GM10248 (cell line): ENCODE measurements at places on chromosomes 4 and X.
A peak's percentile ranks its signal among the peaks of the same experiment; 100 is the strongest.

DNA sequence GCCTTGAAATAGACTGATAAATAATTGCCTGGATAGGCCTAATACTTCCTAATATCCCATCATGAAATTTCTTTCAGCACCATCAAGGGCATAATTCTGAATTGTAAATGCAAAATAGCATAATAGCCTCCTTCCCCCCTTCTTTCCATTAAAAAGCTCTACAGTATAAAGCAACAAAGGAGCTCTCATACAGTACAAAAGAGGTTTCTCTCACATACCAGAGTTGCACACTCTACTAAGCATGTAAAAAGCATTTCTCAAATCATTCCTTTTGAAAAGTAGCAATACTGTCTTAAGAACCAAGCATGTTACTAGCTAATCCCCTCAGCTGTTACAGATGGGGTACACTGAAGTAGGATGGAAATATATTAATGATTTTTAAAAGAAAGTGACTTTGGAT is 509.0 kb downstream of the KLHL13 start:
- DNase-seq: no peak

DNA sequence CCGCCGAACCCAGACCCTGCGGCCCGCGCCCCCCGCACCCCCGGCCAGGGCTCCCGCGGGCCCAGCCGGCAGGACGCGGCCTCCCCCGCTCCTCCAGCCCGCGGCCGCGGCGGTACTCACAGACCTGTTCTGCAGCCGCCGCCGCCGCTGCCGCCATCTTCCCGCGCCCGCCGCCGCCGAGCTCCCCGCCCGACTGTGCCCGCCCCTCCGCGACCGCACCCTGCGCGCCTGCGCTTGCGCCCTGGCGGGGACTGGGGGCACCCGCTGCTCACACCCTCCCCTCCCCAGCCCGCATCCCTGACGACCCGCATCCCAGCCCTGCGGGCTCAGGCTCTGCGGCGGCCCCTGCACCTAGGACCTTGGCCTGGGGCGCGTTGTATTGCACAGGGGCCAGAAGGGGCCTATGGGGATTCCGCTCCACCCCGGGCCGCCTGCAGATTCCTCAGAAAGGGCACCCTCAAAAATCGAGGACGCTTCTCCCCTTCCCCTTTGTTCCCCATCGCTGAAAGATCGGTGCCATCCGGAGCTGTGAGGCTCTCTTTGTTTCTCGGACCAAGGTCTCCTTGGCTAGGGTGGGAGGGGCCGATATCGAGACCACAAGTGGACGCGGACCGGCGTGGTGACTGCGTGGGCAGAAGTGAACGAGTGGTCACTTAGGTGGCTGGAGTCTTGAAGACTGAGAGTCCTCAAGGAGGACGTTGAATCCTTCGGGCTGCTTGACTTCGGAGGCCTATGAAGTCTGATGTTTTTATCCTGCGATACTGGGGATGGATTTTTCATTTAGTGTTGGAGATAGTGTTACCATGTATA is at the start of gene SGCB:
Gene SGCB (minus strand): TSS at position 197 of the 810 bp plus-strand sequence. CDS start 40 bp downstream, at position 157.
- peak; percentile 80 for DNase-seq

DNA sequence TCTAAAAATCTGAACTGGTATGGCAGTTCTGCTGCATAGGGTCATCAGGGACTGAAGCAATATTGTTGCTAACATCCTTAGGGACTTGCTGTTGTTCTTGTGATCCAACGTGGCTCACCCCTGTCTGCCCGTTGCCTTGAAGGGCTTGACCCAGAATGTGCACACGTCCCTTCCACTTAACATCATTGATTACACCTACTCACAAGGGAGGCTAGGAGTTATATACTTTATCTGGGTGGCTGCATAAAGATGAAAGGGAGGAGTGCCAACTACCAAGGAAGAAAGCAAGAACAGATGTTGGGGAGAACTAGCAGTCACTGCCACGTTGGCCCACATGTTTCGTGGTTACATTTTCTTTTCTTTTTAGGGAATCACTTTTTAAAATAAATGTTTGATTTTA is 34.0 kb downstream of the SLC9A6 start:
- no peak for DNase-seq

GRCh38 chrX:47278691-47279090 is 45.9 kb downstream of the USP11 start:
- DNase-seq: no peak

GRCh38 chr4:147370473-147370872 is 110.4 kb upstream of the EDNRA start:
- no peak for DNase-seq

GRCh38 chr4:121114756-121115155 is 42.4 kb upstream of the NDNF start:
- no peak for DNase-seq

GRCh38 chr4:8341691-8342090 is 72.1 kb downstream of the HTRA3 start:
- no peak for DNase-seq

DNA sequence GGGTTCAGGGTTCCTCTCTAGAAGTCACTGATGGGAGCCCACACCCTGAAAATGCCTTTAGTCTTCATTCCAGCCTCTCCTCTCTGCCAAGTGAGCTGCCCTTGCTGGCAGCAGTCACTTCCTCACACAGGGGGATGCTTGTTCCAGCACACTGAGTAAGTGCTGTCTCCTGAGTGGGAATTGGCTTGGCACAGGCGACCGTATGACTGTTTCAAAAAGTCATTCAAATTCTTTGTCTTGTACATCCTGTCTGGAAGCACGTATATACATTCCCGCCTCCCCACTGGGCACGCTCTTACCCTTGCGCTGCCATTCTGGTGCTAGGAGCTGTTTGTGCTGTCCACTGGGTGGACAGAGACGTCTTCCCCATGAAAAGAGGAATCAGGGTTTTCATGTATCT is 40.2 kb upstream of the CD99 start:
- no peak for DNase-seq

DNA sequence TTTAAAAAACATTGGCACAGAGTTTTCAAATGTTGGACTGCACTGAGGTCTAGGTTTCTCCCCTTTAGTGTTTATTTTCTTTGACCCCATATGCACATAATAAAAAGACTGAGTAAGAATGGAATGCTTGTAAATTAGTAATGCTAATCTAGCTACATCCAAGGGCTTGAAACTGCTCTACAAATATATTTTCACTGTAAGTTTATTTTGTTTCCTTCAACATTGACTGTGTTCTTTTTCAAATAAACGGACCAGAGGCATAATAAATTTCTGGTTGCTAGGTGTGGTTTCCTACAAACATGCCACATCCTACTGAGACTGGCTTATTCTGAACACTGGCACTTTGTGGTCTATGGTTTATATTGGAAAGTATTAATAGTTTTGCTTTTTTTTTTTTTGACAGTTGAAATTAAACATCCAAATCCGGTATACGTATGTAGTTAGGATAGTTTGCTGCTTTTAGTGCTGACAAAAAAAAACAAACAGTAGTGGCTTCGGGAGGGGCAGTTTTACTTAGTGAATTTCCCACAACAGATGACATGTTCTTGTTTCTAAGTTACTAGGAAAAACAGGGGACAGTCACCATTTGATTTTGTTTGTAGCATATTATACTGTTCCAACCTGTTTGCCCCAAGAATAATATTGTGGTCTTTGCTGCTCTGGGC is 13.2 kb downstream of the CA5B start:
- DNase-seq: no peak

DNA sequence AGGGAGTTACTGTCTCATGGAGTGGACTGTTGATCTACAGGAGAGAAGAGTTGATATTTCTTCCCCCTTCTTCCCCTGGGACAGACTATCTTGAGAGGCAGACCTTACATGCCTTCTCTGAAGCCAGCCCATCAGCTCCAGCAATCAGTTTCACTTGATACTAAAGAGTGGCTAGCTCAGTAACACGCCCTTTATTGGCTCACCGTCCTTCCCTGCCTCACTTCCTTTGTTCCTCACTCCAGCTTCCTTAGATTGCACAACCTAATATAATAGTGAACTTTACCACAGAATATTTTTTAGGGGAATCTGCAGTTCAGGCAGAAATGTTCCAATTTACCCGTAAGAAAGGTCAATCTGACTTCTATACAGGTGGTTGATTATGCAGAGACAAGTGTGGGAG is 128.1 kb upstream of the NDP start:
- no peak for DNase-seq

GRCh38 chrX:107537815-107538214 is 88.4 kb downstream of the FRMPD3 start:
- peak; percentile 12 for DNase-seq

GRCh38 chr4:139919004-139919403 is 235.0 kb downstream of the MAML3 start:
- no peak for DNase-seq

DNA sequence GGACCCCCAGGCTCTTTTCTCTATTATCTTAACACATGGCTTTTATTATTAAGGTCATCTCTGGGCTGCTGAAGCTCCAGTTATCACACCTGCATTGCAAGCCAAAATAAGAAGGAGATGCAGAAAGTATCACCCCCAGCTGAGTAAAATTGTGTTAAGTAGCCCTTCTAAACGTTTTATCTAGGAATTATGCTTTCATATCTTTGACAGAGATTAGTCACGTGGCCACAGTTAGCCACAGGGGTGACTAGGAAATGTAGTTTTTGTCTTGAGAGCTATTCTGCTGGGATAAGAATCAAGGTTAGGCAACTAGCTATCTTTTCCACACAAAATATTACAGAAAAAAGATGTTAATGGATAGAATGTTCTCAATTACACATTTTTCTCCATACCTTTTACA is 102.1 kb downstream of the ANXA3 start:
- no peak for DNase-seq

GRCh38 chr4:83153417-83153816 is 38.9 kb upstream of the PLAC8 start:
- no peak for DNase-seq

DNA sequence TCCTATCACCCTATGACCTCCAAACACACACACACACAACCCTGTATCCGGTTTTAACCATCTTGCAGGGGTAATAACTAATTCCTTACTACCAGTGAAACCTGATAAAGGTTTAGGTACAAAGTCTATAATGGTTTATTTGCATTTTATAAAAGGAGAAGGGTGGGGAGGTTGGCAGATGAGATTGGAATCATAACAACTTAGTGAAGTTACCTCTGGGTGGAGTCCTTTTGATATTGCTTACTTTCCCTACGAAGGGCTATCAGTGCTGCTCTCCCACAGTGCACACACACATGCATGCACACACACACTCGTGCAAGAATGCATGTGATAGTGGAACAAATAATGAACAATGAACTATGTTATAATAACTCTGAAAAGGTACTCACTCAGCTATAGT is 56.1 kb downstream of the CCSER1 start:
- no peak for DNase-seq

DNA sequence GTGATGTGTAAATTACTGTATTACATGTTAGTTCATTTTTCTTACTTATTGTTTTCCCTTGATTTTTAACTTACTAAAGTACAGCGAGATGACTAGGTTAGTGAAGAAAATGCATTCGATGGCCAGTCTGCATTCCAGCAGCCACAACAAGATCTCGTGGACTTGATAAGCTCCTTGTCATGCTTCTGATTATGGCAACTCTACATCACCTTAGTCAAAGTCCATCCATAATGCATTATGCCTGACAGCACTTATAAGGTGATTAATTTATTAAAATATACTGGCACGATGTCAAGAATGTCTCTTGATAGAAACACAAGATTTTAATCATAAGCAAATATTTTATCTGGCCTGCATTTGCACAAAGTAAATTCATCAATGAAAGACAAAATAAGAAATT is 109.9 kb upstream of the NAP1L5 start:
- no peak for DNase-seq

GRCh38 chr4:72604324-72604723 is 35.3 kb upstream of the ADAMTS3 start:
- DNase-seq: no peak

DNA sequence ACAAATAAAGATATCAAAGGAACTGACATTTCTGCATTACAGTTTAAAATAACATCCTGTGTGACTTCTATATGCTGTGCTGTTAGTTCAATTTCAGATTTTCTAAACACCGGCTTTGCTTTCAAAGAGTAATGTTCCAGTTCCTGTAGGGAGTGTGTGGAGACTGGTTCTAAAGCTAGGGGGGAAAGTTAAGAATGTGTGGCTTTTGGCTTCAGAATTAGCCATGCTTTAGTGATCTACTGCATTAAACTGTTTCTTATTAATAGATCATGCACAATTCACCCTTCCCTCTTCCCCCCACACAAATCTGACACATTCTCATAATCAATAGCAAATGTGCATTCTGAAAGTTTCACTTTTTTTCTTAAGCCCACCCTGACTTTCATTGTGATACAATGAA is 32.0 kb upstream of the DKK2 start:
- no peak for DNase-seq

DNA sequence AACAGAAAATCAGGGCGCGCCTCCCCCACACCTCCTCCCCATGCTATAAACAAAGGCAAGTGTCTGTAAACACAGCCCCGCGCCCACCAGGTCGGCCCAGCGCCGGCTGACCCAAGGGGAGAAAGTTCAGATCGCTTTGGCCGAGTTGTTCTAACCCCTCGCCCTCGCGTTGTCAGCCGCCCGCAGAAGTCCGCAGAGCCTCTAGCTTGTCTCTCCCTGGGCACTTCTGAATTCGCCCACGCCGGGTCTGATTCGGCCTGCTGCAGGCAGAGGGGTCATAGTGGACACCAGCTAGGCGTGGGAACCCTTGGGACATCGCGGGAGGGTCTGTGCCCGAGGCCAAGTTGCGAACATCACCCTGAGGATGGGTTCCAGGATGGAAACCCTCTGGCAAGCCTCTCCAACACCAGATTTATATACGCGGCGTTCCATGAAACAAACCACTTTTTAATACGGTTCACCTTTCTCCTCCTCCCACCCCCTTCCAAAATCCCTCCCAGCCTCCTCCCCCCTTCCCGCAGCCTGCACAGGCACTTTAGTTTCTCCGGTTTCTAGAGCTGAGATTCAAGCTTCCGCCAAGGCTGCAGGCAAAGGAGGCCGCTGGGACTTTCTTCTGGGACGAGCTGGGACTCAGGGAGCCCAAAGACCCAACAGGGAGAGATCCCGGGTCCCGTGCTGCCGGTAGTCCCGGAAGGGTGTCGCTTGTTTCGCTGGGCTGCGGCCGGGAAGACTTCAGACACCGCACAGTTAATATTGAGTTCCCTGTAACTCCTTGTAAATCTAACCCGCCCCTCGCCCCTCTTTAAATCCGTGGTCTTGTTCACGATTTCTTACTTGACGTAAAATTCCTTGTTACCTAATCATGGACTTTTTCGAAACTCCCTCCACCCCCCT is 4.7 kb downstream of the HAND2 start:
- DNase-seq: peak; percentile 9

DNA sequence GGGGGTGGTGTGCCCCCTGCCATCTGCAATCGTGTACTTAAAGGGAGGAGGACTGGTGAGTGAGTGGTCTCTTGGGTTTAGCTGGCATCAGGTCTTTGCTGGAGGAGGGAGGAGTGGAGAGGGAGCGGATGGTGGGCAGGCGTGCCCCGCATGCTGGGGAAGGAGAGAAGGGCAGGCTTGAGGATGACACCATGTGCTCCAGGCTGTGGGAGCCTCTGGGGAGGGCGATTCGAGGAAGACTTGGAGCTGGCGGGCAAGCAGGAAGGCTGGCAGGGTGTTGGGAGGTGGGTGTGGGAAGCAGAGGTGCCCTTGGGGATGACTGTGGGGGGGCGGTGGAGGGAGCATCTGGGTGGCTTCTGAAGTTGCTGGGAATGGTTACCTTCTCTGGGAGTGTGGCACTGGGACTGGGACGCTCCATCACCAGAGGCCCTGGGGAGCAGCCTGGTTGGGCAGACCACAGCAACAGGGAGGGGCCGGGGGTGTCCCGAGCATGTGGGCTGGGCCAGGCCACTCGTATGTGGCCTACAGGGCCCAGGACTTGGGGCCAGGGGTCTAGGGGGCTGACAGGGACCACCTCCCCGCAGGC is 30.8 kb upstream of the AFAP1 start:
- DNase-seq: no peak

GRCh38 chr4:6085691-6086628 is 67.7 kb upstream of the C4orf50 start:
- no peak for DNase-seq

GRCh38 chr4:158991534-158992155 is 111.2 kb upstream of the RAPGEF2 start:
- no peak for DNase-seq
